ENCODE measurements at places on chromosomes 6 and 20.

GRCh38 chr6:15961635-15962448, 167.0 kb upstream of the MYLIP start:
- no peak for DNase-seq

GRCh38 chr6:150494241-150494640, 105.4 kb upstream of the PLEKHG1 start:
- no peak for DNase-seq

DNA sequence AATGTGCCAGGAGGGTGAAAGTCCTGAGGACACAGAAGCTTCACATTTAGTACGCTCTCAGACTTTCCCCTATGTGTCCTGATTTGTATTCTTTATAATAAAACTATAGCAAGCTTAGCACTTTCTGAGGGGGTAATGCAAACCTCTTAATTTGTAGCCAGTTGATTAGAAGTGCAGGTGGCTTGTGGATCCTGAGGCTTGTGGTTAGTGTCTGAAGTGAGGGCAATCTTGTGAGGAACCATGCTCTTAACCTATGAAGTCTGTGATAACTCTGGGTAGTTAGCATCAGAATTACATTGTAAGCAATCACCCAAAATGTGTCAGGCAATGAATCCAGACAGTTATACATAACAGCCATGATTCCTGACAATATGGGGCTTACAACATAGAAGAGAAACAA, 51.1 kb downstream of the LHFPL5 start:
- DNase-seq: no peak

DNA sequence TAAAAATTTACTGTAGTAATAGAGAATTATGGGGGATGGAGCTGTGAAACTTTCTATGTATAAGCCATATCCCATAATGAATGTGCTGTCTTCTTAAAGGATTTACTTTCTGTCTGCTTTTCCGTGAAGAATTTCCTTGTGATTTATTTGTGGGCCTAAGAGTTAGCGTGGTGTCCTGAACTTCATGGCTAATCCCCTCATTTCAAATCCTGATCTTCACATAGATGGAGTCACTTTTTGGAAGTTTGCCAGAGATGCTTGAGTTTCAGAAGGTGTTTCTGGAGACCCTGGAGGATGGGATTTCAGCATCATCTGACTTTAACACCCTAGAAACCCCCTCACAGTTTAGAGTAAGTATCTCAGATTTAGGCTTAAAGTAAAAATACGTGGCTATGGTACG, 19.4 kb upstream of the CLDN20 start:
- no peak for DNase-seq

GRCh38 chr6:166803471-166803870, 152.9 kb downstream of the RNASET2 start:
- no peak for DNase-seq
